ENCODE measurements at places on chromosomes 16 and 17.
A peak's percentile ranks its signal among the peaks of the same experiment; 100 is the strongest.

DNA sequence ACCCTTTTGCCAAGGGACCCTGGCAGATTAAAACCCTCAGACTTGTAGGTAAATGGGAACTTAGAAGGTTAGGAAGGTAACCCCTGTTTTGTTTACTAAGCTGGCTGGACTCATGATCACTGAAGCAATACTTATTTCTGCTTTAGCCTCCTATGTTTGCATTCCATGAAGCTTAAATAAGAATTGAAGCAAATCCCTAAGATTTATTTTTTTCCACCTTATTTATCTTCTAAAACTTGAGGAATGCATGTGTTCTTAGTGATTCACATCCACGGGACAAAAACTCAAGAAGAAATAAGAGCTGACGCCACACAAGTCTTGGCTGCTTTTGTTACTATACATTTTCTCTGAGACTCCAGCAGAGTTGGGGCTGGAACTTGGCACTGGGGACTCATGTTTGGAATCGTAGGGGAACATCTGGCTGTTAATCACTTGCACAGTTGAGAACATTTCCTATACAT lies 35.5 kb downstream of the CLUAP1 start:
- DNase-seq = no peak

DNA sequence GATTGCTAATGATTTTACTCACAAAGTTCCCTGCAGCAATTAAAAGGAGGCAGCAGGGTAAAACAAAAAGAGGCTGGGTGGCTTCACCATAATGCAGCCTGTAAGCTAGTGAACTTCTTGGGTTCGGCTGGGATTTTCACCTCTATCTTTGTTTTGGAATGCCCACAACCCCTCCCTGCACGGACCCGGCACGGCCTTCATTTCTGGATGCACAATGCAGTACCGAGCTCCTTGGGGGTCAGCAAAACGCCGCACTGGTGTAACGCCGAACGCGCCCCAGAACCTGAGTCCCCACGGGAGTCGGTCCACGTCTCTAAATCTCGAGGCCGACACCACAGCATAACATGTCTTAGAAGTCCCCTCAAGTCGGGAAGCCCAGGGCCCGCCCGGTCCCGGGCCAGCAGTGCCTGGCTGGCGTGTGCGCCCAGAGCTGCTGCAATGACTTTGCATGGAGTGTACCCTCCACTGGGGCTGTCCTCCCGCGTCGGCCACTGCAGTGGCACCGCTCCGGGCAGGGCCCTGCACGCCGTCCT lies 759 bp downstream of the UBE2O start:
- DNase-seq = no peak

GRCh38 chr17:50212121-50212843 lies 10.9 kb upstream of the COL1A1 start:
- peak; percentile 16 for DNase-seq

DNA sequence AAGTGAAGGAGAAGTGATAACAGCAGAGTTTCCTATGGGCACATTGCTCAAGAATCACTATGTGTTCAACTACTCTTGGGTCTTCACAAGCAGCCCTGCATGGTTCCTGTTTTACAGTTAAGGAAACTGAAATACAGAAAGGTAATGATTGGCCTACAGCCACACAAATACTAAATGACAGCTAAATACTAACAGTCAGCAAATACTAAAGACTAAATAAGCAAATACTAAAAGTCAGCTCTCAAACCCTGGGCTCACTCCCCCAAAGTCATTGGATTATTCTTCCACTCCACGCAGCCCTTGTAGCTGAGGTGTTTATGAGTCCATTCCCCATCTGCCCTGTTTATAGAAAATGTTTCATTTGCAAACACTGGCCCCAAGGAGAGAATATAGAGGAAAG lies 372.7 kb upstream of the CDH11 start:
- DNase-seq = no peak

- DNase-seq = no peak
Observed at GRCh38 chr17:39187152-39187830, 10.2 kb downstream of the CACNB1 start.
